ENCODE measurements at places on chromosomes 5 and 9.

GRCh38 chr5:180649297-180650039 is at the start of gene FLT4:
FLT4 (minus strand) TSS chr5:180649600; CDS start chr5:180649545, 55 bp downstream.
- no peak for DNase-seq

- no peak for DNase-seq
Observed at GRCh38 chr5:136458481-136458880, 93.1 kb upstream of the TRPC7 start.

DNA sequence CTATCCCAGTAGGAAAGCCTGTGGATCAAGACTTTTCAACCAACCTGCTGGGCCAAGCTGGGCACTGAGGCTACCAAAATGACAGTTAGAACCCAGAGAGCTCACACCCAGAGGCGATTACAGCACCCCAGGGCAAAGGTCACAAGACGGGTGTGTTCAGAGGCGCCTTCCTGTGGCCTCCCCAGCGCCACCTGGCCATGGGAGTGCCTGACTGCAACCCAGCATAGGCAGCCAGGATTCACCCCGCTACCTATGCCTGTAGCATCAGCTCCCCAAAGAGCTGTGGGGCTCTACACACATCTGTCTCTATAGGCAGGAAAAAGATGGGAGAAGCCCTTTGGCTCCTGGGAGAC is 33.5 kb downstream of the PDGFRB start:
- DNase-seq, result no peak

GRCh38 chr9:93503381-93503780 is 50.0 kb upstream of the FAM120AOS start:
- DNase-seq, result no peak

DNA sequence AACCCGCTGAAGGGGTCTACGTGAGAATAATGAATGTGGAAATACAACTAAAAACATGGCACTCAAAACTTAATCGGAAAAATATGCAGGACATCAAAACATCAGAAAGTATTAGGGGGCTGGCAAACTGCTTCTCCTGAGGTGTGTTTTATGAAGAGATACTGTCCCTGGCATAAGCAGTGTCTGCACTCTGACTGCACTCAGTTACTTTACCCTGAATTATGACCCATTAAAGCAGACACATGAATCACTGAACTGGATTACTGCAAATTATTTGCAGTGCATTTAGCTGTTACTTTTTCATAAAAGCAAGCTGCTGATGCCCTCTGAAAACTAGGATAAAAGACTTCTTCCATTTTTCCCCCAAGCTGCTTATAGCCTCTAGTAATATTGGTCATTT is 164.9 kb downstream of the AP3B1 start:
- no peak for DNase-seq

- no peak for DNase-seq
Observed at GRCh38 chr5:113330533-113331208, 104.1 kb downstream of the TSSK1B start.

Measured in effector CD4-positive, alpha-beta T cell (primary cell).